ENCODE measurements at places on chromosomes 12 and 14.

GRCh38 chr12:131434208-131435125 is 276.4 kb upstream of the SFSWAP start:
- DNase-seq: no peak

DNA sequence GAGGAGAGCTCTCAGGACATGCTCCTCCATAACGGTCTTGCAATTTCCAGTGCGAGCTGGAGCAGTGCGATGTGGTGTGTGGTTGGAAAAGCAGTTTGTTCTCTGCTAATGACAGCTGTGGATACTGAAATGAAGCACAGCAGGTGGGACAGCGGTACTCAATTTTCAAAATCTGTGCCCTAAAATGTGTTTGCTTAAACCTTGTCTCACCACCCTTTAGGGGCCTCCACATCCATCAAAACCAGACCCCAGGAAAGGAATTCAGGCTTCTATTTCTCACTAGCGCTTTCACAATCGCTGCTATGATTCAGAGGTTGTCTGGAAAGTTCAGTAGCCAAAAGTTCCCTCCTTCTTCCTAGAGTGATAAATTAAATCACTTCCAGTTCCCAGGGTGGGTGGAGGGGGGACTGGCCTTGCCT is 440.8 kb downstream of the EGLN3 start:
- DNase-seq: no peak

DNA sequence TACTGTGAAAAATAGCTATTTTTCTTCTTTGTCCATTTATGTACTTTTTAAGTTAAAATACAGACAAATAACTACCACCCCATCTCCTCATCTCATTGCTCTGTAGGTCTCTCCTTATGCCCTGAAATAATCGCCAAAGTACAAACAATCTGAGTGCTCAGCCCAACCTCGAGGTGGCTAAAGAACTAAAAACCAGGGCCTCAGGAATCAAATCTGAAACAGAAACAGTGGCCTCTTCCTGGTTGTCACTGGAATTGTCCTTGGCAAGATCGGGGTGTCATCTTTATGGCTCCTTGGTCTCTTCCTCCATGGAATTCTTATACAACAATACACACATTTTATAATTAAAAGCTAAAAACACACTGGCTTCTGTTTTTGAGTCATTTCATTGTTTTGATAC is 182.4 kb downstream of the ASCL1 start:
- peak; percentile 45 for DNase-seq

DNA sequence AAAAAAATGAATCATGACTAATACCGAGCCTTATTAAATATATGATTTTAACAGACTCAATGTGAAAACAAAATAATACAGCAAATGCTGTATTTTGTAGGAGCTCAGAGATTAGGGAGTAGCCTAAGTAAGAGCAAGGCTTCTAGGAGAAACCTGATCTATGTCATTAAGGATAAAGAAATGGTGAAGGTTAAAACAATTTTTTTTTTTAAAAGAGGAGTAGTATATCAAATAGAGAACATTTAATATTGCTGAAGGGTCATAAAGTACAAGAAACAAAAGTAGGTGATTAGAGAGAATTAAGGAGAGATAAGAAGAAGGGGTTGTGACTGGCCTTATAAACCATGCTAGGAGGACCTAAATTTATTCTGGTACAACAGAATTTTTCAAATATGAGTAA is 39.1 kb downstream of the PPP1R12A start:
- DNase-seq: no peak

GRCh38 chr12:77925536-77926108 is 94.9 kb downstream of the NAV3 start:
- peak; percentile 94 for DNase-seq

- no peak for DNase-seq
Measured at GRCh38 chr14:94517641-94518257, 8.5 kb upstream of the SERPINA12 start.

DNA sequence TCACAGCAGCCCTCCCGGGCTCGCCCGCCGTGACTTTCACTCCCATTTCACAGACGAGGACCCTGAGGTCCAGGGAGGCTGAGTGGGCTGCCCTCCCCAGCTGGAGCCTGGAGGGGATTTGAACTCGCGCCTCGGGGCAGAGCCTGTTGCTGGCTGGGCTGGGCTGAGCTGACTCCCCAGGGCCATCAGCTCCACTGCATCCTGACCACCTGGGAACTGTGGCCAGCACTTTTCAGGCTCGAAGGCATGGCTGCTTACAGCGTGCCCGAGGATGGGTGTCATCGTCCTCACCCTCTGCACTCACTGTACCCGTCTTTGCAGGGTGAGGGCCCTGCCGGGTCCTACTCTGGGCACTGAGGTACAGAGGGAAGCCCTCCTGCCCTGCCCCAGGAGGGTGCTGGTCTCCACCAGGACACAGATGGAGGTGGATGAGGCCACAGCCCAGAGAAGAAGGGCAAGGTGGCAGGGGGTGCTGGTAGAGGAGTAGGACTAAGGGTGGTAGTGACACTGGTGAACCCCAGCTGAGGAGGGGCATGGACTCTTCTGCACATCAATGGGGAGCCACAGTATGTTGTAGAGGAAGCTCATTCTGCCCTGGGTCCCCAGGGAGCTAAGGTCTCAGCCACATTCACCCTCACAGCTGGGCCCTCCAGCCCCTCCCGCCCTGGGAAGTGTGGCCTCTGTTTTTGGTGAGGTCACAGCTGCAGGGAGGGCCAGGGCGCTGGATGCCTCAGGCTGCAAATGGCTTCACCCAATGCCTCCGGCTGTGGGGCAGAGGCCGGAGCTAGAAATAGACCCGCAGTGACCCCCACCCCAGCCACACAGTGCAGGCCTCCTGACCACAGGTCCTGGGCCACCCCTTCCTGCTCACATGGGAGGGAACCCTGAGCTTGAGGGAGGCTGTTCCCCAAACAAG is 365.1 kb upstream of the SFSWAP start:
- DNase-seq: no peak

DNA sequence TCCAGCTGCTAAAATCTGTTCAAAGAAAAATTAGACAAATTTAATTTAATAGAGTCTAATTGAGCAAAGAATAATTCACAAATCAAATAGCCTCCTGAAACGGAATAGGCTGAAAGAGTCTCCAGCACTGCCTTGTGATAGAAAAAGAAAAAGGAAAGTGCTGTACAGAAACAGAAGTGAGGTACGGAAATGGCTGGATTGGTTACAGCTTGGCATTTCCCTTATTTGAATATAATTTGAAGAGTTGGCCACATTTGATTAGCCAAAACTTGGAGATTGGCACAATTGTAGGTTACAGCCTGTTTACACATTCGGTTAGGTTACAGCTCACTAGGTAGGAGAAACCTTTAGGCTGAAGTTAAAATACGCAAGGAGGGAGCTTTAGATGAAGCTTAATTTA is 24.8 kb upstream of the PCED1B start:
- no peak for DNase-seq

- no peak for DNase-seq
Measured at GRCh38 chr12:14731821-14732220, 35.4 kb upstream of the GUCY2C start.

GRCh38 chr12:91381309-91381804 is 198.7 kb upstream of the DCN start:
- DNase-seq: no peak

DNA sequence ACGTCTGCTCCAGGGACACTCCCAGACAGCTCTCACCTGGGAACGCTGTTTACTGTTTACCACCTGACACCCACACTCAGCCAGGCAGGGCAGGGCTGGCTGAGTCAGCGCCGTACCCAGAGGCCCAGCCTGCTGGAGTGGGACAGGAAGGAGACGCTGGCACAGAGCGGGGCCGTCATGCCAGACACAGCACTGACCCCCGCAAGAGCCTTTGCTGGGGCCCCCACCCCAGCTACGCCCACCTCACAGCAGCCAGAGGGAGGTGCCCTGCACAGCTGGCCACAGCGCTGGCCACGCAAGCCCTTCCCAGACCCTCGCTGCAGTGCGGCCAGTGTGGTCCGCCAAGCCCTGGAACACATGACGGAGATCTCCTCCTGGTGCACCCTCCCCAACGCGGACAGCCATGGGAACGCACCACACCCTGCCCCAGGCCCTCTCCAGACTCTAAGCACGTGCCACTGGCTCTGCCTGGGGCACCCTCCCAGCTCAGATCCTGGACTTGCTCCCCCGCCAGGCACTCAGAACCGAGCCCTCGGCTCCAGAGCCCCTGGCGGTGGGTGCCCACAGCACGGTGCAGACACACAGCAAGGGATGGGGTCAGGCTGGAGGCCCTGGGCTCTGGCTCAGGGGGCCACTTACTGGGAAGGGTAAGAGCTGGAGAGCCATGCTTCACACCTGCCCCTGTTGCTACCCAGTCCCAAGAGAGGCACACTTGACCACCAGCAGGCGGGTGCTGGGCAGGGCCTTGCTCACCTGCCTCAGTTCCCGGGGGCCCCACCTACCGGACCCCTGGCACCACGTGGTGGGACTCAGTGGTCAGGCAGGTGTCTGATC is 5.7 kb downstream of the AHNAK2 start:
- DNase-seq: peak; percentile 11

GRCh38 chr12:6925540-6926279 is 2.0 kb upstream of the ATN1 start:
- DNase-seq: no peak

DNA sequence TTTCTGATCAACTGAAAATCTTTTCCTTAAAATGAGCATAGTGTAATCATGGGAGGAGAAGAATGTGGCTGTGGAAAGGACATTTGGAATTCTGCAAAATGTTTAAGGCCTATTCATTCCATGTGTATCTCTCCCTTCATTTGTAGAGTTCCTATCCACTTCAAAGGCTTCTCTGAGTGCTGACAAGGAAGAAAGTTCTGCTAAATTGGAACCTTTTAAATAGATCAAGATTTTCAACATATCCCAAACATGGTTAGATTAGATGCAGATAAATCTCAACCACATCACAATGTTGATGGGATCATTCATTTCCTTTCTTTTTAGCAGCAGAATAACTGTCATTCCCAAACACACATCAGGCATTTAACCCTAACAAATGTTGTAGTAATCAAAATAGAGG is 28.4 kb upstream of the SIX1 start:
- DNase-seq: no peak

GRCh38 chr14:81801921-81802320 is 268.3 kb upstream of the SEL1L start:
- DNase-seq: no peak

DNA sequence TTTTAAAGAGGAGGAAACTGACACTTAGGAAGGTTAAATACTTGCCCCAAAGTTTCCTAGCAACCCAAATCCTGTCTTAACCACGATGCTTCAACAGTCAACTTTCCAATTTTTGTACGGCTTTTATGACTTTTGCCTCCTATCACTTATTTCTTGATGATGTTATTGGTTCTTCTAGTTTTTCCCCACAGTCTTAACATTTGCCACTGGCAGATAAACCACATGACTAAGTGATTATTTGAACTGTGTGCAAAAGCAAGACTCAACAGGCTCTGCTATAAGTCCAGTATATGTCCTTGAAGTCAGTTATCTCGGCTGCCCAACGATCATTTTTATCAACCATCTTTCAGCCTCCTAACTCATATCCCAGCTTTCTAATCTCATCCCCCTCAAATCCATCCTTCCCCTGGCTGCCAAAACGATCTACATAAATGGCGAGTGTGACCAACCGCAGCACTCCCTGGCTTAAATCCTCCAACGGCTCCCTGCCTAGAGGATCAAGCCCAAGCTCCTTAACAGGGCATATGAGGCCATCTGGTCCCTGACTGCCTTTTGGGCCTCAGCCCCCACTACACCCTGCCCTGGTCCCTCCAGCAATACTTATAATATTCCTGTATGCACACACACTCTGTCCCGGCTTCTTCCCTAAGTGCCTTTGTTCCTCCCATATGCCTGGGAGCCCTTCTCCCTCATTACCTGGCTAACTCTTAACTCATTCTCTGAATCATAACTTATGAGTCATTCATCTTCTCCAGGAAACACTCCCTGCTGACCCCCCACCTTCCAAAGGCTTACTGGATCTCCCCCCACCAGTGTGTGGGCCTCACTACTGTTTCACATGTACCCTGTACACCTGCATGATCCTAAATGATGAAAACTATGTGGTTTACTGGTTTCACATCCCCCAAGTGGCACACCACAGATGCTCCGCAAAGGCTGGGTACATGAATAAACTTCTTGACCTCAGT is 8.8 kb downstream of the VPS37B start:
- DNase-seq: no peak

DNA sequence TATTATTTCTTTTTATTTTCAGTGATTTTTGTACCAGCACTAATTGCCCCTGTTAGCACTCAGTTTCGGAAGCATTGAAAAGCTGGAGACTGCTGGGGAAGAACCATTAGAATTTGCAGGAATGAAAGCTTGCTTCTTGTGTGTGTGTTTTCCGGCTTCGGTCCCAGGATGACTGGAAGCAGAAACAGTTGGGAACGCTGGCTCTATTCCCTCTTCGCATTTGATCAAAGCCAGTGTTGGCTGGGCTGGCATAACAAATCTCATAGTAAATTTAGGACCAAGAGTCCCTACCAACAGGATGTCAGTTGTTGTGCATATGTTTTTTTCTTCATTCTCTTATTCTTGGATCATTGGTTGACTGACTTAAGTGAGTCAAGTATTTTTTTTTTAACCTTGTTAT is 53.6 kb upstream of the TRAF3 start:
- no peak for DNase-seq

DNA sequence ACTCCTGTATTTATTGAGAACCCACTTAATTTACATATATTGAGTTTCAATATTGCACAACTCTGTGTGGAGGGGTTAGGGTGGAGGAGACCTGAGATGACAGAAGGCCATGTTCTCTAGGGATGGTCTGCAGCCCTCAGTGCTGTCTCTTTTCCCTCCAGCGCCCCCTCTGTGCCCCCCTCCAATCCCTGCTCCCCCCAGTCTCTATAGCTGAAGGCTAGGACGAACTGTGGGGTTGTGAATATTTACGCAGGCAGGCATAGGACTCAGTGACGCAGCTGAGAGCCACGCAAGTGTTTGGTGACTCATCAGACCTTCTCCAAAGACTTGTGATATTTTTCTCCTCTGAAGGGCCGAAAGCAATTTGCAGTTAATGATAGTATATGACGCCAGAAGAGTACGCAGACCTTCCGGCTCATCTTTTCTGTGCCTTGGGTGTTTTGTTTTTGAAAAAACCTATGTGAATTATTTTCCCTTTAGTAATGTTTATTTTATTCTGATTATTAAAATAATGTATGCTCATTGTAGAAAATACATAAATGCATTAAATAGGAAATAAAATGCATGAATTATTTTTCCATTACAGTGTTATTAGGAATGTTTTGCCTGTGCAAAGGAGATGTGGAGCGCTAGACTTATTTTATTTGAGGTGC is 85.3 kb downstream of the SLC25A47 start:
- no peak for DNase-seq

- no peak for DNase-seq
Measured at GRCh38 chr12:92612611-92613010, 90.2 kb upstream of the PLEKHG7 start.
